Progenitor cell of endocrine pancreas (in vitro differentiated cells): ENCODE measurements at places on chromosomes 2 and 18.
A peak's percentile ranks its signal among the peaks of the same experiment; 100 is the strongest.

GRCh38 chr2:150710916-150711315 lies 223.4 kb upstream of the RND3 start:
- DNase-seq = no peak

DNA sequence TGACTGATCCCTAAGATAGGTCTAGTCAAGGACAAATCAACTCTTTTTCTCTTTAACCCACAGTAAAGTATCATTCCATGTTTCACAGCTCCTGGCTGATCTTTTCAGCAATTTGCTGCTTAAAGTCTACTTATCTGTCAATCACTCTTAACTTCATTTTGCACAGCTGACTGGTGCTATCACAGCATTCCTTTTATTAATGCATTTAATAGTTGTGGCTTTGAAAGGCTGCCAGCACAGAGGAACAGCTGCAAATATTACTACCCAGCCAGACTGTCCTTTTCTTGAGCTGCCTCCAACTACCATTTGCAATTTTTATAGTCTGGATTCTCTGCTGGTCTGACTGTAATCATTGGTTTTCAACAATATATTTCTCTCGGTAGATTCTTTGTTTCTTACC lies 303.5 kb downstream of the STK39 start:
- DNase-seq = no peak

- no peak for DNase-seq
Measured at GRCh38 chr2:221075203-221075602, 496.9 kb downstream of the EPHA4 start.

DNA sequence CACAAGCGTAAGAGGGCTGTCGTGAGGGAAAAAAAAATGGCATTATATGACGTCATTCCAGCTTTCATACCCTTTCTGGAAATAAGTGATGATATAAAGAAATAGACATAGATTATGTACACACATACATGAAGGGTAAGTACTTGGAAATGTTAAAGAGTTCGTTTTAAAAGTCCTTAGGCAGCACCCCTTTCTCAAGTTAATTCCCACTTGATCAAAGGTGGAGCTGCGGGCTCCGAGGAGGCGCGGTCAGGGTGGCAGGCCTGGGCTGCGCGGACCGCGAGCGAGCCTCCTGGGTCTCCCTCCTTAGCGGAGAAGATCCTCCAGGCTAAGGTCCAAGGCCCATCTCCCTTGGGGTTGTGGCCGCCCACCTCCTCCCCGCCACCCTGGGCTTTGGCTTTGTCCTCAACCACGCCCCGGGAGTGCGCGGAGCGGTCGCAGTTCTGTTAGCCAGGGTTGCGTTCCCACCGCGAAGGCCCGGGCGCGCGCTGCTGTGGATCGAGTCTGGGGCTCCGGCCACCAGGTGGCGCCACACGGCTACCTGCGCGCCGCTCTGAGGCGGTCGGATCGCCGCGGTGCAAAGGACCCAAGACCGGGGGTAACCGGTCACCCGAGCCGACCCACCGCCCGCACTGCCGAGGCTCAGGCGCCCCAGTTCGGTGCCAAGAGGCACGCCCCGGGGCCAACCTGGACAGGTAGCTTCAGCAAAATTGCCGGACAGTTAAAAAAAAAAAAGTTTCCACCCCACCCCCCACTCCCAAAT lies 66.8 kb downstream of the HNRNPLL start:
- DNase-seq = peak; percentile 81

- DNase-seq = no peak
Measured at GRCh38 chr2:120238728-120239487, 13.7 kb upstream of the RALB start.

DNA sequence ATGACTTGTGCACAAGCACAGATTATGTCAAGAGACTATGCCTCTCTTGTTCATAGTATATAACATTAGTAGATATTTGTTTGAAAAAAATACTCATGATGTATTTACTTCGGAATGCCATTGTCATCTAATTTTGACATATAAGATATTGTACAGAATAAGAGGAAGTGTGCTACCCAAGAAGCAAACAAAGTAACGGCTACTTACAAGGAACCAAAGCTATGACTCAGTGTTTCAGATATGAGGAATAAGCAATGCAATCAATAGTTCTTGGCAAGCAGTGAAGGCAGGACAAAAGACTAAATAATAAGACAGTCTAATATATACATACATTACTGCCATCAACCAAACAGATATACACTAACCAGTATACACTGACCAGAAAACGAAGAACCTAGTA lies 256.3 kb downstream of the CCDC178 start:
- no peak for DNase-seq

DNA sequence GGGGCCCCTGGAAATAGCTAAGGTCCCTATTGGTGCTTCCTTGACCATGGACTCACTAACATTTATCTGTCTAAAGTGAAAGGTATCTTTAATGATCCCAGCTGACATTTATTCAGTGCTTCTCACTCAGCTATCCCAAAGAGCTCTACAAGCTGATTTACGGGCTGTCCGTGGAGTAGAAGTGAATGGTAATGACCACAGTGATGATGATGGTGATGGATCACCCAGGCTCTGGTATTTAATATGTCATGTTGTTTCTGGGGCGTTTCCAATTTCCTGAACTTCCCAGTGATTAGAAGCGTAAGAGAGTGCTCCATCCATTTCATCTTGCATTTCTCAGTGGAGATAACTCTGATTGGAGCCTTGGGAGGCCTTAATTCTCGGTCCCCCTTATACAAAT lies 304.3 kb downstream of the HRH4 start:
- no peak for DNase-seq

DNA sequence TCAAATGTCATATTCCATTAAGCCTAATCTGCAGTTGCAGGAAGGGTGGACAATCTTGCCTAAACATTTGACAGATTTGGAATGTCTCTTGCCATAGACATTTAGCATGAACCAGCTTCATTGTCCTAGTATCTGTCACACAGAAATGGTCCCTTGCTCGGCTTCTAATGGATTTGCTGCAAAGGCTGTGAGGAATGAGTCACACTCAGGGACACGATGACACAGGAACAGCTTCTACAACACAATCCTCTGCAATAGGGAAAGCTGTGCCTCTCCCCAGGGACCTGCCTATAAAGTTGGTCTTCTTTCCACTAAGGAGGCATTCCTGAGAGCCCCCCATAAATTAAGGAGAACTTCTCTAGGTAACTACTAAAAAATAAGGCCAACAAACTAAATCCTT lies 155.1 kb upstream of the L3MBTL4 start:
- DNase-seq = no peak

DNA sequence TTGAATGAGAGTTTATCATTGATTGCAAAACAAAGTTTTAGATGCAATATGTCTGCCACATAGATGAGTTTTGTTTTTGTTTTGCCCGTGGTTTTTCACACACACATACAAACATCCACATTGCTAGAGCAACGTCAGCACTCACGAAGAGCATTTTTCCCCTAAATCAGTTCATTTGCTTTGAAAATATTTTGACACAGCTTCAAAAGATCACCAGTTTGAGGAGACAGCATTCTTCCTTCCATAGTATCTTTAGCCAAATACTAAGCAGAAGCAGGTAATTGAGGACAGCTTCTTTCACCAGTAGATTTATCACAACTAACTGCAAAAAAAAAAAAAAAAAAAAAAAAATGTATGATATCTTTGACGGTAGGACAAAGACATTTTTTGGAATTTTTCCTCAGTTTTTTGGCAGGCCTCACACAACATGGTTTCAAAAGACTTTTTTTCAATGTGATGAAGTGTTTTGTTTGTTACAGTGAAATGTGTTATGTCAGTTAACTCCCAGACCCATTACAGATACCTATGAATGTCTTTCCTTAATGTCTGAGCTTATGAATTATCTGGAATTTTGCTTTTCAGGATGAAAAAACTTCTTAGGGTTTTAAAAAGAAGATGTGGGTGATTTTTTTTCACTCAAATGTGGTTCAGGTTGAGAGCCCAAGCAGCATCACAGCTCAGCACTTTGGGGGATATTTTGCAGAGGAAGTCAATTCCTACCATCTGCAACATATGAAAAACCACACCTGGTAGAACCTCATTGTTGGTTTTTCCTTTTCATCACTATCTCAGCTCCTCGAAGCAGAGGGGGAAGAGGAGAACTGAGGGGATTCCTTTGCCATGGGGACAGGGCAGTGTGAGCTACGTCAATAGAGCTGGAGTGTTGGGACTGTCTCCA lies 31.6 kb downstream of the AOX1 start:
- DNase-seq = no peak

- no peak for DNase-seq
Measured at GRCh38 chr2:241865957-241866789, 3.4 kb upstream of the RTP5 start.

- no peak for DNase-seq
Measured at GRCh38 chr2:131122496-131122895, 17.4 kb downstream of the PLEKHB2 start.

- DNase-seq = no peak
Measured at GRCh38 chr18:74513883-74514205, 17.7 kb downstream of the CNDP2 start.

DNA sequence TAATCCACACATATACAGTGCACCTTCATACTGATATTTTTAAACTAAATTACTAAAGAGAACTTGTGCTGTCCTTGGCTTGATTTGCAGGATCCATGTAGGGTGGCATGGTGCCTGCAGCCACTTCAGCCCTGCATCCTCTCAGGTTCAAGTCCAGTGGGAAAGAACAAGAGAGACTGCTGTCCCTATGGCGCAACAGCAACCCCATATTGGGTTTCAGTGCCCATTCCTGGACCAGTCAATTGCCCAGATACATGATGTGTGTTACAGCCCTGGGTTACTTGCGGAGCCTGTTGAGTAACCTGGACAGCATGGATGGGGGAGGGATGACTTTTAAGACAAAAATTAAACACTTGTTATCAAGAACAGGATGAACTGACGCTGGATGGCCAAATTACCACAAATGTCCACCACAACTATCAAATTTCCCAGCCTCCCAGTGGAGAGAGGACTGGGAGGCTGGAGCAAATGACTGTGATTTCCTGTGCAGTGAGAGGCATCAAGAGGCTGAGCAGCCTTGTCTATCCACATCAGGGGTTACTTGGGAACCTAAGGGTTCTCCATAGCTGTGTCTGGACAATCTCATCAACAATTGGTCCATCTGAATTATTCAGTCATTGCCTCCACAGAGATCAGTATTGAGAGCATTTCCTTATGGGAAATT lies 162.0 kb downstream of the CAPN13 start:
- no peak for DNase-seq

DNA sequence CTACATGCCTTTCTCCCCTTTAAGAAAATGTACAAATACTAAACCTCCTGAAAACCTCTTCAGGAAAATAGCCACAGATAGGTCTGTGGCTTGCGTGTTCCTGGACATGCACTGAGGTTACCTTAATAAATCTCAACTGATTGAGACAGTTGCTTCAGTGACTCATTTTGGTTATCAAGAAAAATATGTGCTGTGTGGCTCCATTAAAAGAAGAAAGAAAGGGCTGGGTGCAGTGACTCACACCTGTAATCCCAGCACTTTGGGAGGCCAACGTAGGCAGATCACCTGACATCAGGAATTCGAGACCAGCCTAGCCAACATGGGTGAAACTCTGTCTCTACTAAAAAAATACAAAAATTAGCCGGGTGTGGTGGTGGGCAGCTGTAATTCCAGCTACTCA lies 27.1 kb downstream of the CREG2 start:
- no peak for DNase-seq

DNA sequence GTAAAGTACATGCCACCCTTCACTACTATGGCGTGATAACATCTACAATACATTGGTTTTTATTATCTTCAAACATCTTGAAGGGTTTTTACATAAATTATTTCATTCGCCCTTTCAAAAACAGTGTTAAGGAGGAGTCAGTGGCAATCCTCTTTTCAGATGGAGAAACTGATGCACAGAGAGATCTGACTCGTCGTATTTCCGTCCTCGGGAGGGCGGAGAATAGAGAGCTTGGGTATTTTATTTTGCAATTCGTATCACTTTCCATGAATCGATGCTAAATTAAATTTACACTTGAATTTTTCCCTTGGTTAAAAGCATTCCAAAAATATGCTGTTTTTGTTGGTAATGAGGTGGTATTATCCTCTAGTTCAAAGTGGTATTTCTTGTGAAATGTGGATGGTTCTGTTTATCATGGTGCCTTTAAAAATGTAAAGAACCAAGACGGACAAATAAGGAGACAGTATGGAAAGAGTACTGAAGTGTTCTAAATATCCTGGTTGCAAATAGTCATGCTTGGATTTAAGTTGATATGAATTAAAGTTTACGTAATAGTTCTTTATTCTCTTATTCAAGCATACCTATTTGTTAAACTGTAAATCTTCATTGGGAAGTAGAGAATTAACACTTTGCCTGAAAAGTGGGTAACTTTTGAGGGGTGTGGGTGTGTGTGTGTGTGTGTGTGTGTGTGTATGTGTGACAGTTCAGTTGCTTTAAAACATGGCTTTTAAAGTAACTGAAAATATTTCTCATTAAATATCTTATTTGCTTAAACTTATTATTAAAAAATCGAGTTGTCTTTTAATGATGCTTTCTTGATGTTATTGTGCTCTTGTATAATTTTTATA lies 5.6 kb downstream of the PHLPP1 start:
- DNase-seq = no peak

- DNase-seq = no peak
Measured at GRCh38 chr18:56200381-56200911, 437.9 kb downstream of the TXNL1 start.

DNA sequence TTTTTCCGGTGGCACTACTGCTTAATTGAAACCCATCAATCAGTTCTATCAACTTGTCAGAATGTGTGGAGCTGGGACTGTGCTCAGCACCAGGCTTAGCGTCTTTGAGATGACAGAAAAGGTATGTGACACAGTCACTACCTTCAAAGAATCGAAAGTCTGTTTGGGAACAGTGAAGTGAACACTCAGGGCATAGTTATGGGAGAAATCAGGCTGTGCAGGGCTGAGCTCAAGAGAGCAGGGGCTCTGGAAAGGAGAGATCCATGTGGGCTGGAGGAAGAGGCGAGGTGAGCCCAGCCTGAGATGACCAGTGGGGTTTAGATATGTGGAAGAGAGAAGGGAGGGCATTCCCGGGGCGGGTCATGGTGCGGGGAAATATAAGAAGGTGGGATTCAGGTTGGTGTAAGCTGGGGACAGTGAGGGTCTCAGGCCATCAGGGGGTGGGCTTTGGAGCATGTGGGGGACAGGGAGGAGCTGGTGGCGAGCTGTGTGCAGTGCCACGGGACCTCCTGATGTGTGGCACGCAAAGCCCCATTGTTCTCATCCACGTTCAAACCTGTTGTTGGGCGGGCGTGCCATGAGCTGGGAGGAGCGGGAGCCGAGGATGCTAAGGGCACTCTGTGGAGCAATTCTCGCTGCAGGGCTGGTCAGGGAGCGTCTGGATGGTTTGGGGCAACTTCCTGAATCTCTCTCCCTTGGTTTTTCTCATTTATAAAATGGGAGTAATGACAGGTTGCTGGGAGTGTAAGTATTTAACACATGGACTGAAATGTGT lies 72.5 kb downstream of the VAPA start:
- no peak for DNase-seq

DNA sequence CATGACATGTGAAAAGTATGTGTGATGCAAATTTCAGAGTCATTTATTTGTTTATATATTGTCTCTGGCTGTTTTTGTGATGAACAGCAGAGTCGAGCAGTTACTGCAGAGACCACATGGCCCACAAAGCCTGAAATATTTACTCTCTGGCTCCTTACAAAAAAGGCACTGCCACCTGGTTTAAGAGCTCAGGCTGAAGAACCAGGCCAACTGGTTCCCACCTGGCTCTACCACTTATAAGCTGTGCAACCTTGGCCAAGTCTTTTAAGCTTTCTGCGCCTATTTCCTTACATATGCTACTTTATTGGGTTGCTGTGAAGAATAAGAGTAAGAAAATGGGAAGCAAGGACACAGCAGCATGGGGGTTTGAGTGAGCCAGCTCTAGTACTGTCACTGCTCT lies 207.6 kb downstream of the L3MBTL4 start:
- no peak for DNase-seq

GRCh38 chr2:120517751-120518469 lies 172.0 kb downstream of the INHBB start:
- no peak for DNase-seq

GRCh38 chr2:191905336-191905735 lies 58.4 kb upstream of the CAVIN2 start:
- DNase-seq = no peak
